ENCODE measurements at places on chromosomes 13 and 19. TPM values are rescaled to one million over a fixed set of nuclear protein-coding genes. Genes with fewer than 3 reads are reported as not detected.

CLIP3 gene
- polyA plus RNA-seq: 28.7 TPM

CGB2 gene
- polyA plus RNA-seq: not detected

HCST gene
- polyA plus RNA-seq: 0.93 TPM

MYH14 gene
- not detected for polyA plus RNA-seq

ZNF112 gene
- polyA plus RNA-seq: 1.4 TPM

RNF113B gene
- not detected for polyA plus RNA-seq

UCHL3 gene
- polyA plus RNA-seq: 68.3 TPM

ZNF491 gene
- polyA plus RNA-seq: 1.5 TPM

SLC25A41 gene
- polyA plus RNA-seq: not detected

ANGPTL4 gene
- polyA plus RNA-seq: 21.5 TPM

METTL21C gene
- polyA plus RNA-seq: not detected

ZNF616 gene
- 2.8 TPM for polyA plus RNA-seq

Measured in IMR-90 (cell line).